Stimulated activated CD4-positive, alpha-beta T cell treated with anti-CD3 and anti-CD28 coated beads, TNF-alpha, amount 100 ng/mL, for 1 hour (primary cell): ENCODE measurements at places on chromosomes 4 and X.

DNA sequence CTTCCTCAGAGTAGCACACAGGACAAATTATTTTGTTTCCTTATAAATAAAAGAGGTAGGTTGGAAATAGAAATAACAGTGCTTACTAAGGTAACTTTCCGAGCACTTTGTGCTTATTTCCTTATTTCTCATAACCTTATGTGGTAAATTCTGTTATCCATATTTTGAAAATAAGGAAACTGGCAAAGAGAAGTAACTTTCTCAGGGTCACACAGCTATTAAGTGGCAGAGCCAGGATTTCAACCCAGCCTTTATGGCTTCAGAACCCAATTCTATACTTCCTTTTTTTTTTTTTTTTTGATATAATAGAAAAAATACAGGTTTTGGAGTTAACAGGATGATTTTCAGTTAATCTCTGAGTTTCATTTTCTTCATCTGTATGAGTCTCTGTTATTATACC is 3.3 kb downstream of the UTP3 start:
- DNase-seq: no peak

- DNase-seq: no peak
Observed at GRCh38 chr4:151983854-151984253, 223.0 kb upstream of the GATB start.

DNA sequence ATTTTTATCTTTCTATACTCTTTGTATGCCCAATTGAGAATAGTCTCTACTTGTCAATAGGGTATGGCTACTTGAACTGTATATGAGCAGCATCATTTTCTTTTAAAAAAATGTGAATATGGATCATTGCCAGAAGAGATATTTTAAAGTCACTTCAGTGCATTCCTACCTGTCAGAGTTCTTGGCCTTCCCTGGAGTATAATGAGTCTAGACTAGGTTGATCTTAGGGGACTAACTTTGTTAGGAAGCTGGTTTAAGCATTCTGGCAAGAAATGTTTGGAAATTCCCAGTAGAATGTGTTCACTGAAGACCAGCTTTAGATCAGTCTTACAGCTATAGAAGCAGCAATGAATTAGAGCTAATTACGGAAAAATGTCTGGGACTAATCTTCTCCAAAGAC is 178.2 kb downstream of the FAT4 start:
- no peak for DNase-seq

GRCh38 chrX:94932278-94932965 is 1258.4 kb downstream of the FAM133A start:
- no peak for DNase-seq

GRCh38 chrX:40171513-40172400 is 74.0 kb upstream of the BCOR start:
- no peak for DNase-seq

DNA sequence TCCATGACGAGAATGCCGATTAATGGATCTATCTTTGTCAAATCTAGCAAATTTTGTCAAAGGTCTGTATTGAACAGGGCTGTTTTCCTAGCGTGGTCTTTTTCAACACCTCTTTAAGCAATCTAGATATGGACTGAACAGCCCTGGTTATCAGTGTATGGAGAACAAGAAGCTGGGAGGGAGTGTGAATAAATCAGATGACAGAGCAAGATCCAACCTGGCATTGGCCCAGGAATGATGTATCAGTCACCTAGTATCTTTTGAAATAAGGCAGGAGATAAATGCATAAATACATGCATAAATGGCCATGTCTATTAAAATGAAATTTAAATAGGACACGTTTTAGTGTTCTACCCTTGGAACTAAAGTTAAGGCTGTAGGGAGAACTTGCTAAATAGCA is 15.7 kb upstream of the AP1S2 start:
- DNase-seq: no peak

GRCh38 chr4:80521438-80521837 is 185.9 kb downstream of the CFAP299 start:
- no peak for DNase-seq

DNA sequence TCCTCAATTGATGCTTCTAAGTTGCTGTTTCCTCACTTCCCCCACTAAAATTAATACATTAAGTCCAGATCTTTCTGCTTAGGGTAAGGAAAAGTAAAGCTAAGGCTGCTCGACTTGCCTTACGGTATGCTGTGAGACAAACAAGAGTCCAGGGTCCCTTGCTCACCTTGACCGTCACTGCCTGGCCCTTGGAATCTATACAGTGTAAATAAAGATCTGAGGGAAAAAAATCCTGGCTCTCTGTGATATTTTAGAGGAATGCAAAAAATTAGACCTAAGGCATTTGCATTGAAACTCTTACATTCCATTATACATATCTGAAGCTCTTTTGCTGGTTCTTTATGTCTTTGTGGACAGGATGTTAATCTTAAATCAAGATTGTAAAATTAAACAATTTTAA is 129.6 kb upstream of the HCCS start:
- no peak for DNase-seq

GRCh38 chrX:12709047-12709446 is 82.2 kb upstream of the PRPS2 start:
- DNase-seq: no peak

DNA sequence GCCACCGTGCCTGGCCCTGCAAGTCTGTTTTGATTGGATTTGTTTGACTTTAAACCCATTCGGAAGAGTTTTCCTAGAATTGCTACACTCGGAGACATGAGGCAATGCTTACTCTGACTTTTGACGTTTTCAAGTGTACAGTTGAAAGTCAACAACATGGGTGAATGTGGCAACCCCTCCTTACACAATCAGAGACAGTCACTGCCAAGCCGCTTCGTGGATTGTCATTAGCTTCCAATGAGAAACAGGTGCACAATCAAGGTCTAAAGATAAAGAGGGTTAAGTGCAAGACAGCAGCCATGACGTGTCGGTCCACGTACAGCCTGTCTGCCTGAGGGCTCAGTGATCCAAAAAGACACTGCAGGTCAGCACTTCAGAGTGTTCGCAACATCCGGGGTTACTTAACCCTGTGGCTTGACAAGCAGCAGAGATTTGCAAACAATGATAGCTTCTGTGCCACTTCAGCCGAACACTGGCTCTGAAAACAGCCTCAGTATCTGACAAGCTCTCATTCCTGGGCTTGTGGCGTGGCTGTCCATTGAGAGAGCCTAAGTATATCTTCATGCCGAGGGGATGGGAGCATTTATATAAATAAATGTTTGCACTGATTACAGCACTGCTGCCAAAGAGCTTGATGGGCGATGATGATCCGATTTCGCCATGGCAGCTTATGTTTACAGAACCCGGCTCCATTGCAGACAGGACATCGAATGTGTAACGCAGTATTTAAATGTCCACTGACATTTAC is 180.0 kb downstream of the DHRSX start:
- no peak for DNase-seq

DNA sequence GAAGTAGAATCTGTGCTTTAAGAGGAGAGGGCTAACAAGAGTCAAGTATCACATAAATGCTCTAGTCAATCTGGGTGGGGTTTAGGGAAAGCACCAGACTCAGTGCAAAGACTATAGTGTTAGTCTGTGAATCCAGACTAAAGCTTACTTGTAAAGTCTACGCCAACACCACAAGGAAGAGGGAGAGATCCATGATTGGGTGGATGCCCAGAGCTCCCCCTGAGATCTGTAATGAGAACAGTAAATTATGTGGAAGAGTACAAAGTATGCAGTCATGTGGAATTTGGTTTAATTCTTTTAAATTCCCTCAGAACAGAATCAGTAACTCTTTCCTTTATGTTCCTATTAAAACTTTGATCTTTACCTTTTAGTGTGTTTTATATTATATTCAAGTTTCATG is 354.7 kb upstream of the SPANXN4 start:
- no peak for DNase-seq

GRCh38 chr4:42149004-42149403 is 3.5 kb downstream of the BEND4 start:
- no peak for DNase-seq

GRCh38 chrX:119763836-119764387 is 5.5 kb downstream of the SOWAHD start:
- no peak for DNase-seq

DNA sequence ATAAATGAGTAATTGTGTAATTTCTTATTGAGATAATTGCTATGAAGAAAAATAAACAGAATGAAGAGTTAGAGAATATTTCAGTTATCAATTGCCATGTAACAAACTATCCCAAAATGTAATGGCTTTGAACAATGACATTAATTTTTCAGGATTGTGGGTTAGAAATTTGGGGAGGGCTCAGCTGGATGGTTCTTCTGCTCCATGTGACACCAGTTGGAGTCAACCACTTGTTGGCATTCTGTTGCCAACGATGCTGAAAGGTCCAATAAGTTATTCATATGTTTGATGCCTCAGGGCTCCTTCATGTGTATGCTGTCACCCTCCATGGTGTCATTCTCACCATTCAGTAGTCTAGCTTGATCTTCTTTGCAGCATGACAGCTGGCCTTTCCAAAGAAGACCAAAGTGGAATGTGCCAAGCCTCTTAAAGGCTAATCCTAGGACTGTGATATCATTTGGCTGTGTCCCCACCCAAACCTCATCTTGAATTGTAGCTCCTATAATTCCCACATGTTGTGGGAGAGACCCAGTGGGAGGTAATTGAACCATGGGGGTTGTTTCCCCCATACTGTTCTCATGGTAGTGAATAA is 20.9 kb upstream of the CCDC149 start:
- no peak for DNase-seq

DNA sequence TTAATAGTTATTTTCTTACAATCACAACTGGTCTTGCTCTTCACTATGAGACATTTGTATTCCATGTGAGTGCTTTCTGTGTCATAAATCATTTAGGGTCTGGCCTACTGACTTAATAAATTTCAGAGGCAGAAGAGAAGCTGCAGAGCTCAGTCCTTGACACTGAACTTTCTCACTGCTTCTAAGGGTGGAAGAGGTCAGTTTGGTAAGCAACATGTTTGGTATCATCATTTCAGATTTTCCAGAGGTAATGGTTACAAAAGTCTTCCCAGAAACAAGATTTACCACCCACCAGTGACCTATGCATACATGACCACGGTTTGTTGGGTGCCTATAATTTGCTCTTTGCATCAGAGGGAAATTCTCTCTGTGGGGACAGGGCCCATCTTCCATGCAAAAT is 148.6 kb downstream of the NR3C2 start:
- DNase-seq: no peak

DNA sequence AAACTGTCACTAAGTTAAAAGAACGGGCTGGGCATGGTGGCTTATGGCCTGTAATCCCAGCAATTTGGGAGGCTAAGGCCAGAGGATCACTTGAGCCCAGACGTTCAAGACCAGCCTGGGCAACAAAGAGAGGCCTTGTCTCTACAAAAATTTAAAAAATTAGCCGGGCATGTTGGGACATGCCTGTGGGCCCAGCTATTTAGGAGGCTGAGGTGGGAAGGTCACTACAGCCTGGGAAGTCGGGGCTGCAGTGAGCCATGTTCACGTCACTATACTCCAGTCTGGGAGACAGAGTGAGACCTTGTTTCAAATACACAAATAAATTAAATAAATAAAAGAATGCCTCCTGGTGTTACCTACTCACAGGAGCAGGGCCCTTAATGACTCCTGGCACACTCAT is 69.5 kb downstream of the APBB2 start:
- no peak for DNase-seq

DNA sequence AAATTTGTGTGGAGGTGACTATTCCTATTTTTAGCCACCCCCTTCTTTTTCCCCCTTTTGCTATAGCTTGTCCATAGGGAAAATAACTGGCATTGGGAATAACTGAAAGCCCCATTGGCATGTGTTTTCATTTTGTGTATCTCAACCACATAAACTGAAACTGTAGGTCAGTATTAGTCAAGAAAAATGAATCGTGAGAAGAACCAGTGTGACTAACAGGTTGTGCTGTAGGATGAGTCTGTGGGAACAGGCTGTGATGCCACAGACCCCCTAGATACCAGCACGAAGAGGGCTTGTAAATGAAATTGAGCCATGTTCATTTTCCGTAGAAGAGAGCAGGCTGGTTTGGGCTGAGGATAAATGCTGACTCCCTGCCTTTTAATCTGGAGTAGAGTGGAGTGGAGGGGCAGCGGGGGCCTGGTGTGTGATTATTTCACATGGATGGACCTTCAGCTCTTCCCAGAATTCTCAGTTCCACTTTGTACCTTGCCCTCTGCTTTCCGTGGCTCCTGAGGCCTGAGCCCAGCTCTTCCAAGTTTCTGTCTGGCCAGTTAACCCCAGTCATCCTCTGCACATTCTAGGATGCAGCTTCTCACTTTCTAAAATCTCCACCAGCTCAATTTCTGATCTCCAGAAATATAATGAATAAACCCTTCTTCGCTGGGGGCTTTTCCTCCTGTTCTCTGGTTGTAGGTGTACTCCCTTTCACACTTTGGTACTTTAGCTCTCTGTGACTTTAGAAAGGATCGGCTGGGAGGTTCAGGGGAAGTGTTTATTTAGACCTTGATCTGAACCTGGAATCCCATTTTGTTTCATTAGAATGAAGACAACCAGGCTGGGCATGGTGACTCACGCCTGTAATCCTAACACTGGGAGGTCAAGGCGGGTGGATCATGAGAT is 37.3 kb downstream of the DCUN1D4 start:
- no peak for DNase-seq
